ENCODE measurements at places on chromosomes 7 and 10.
A peak's percentile ranks its signal among the peaks of the same experiment; 100 is the strongest.

DNA sequence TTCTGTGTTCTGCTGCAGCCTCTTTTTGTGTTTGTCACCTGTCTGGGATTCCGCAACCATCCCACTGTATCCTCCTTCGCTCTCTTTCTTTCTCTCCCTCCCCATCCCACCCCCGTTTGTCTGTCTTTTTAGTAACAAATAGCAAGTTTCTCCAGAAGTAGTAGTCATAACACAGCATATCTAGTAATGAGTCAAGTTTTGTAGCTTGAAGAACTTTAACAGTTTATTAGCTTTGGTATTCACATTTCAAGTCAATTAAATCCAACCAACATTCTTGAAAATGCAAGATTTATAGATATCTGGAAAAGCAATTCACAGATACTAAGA lies 154.1 kb upstream of the MTPN start:
- DNase-seq: no peak

DNA sequence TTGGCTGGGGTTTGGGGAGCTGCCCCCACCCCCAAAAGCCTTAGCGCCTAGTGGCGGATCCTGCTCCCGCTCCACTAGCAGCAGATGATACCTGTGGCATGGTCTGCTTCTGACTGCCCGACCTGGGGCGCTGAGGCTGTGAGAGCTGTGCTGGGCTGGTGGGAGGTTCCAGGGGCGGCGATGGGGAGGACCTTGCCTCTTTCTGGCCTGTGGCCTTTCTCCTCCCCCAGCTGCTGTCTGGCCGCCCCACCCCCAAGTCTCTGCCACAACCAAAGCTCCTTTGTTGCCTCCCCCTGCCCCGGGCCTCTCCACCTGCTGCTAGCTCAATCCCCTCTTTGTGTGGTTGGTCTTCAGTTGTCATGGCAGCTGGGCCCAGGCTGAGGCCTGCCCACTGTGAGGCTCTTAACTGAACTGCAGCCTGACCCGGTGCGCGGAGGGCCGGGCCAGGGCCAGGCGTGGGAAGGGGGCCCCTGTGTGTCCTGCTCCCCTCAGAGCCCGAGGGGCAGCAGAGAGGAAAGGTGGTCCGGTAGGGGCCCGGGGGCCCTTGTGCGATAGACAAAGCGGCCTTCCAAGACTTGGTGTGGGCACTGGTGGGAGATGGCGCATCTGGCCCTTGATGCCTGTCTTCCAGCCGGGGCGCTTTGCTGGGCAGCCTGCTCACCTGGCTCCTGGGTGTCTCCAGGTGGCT lies 4.7 kb downstream of the ZNF775 start:
- no peak for DNase-seq

GRCh38 chr10:129568583-129569344 lies 101.7 kb downstream of the MGMT start:
- DNase-seq: no peak

DNA sequence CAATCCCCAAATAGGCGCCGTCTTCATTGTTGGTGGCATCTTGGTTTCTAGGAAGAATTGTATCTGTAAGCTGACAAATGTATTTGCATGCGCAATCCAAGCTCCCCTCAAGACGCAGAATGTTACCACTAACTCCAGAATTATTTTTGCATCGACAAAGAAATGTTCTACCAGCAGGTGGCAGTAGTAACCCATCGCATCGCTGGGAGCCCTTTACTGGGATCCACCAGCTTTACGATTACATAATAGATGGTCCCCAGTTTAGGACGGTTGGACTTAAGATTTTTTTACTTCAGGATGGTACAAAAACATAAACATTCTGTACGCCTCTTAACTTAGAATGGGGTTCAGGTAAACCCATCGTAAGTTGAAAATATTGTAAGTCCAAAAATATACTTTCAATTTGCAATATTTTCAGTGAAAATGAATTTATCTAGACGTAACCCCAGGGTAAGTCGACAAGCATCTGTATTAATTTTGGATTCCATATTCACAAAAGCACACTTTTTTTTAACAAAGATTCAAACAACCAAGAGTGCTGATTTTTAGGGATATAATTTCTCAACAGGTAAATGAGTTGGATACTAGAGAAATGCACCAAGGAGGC lies 114.0 kb upstream of the COBL start:
- peak; percentile 39 for DNase-seq

DNA sequence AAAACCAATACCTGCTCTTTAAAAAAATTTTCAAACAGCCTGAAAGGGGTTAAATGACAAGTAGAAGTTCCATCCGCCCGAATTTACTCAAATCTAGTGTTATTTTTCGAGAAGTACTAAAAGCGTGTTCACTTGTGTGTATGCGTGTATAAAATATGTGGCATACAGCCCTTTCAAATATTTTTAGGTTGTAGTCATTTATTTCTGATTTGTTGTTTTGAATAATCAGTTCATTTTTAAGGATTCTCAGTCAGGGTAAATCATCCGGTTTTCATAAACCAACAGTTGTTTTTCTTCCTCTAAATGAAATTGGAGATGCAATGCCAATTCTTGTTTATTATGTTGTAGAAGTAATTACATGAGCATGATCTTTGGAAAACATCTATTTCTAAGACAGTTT lies 6.9 kb upstream of the SUN1 start:
- DNase-seq: no peak

Measured in Panc1 (cell line).